ENCODE measurements at places on chromosomes 6 and 20.
A peak's percentile ranks its signal among the peaks of the same experiment; 100 is the strongest.

DNA sequence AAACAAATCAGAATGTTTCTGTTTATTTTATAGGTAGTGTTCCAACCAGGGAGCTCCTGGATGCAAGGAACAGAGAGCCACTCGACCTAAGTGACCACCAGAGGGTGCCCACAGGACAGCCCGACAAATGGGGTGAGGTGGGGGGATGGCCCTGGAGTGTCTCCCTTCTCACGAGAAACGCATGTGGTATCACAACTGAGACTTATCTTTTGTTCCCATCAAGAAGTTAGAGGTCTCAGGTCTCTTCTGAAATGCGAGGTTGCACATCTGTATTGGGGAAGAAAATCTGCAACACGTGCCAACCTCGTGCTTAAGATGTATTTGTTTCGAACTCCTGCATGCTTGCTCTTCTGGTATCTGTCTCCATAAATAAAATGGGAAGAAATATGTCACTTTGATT lies 104.0 kb downstream of the ISM1 start:
- no peaks in the 10 kb centered on the region for H3K36me3 ChIP-seq
- no peak for DNase-seq
- no peaks in the 10 kb centered on the region for H3K4me1 ChIP-seq
- H3K27ac ChIP-seq = no peak overlapping the region
- H3K4me3 ChIP-seq = no peak overlapping the region

GRCh38 chr6:54057058-54057457 lies 54.2 kb upstream of the MLIP start:
- DNase-seq = no peak
- H3K36me3 ChIP-seq = no peaks in the 10 kb centered on the region
- no peaks in the 10 kb centered on the region for H3K4me1 ChIP-seq
- no peaks in the 10 kb centered on the region for H3K27me3 ChIP-seq
- H3K27ac ChIP-seq = no peak overlapping the region
- no peak overlapping the region for H3K4me3 ChIP-seq

- no peak overlapping the region for H3K4me3 ChIP-seq
- peaks cover 90% of the 10 kb centered on the region for H3K36me3 ChIP-seq
- no peaks in the 10 kb centered on the region for H3K27me3 ChIP-seq
- H3K4me1 ChIP-seq = no peaks in the 10 kb centered on the region
- no peak for DNase-seq
Observed at GRCh38 chr20:25288291-25289181, 40.7 kb downstream of the PYGB start.

- no peaks in the 10 kb centered on the region for H3K27me3 ChIP-seq
- H3K27ac ChIP-seq = peak overlapping the region; percentile 32
- no peaks in the 10 kb centered on the region for H3K36me3 ChIP-seq
- peak overlapping the region; percentile 92 for H3K4me3 ChIP-seq
Observed at GRCh38 chr6:42979523-42980177, 669 bp upstream of the PEX6 start.

- no peaks in the 10 kb centered on the region for H3K27me3 ChIP-seq
- no peaks in the 10 kb centered on the region for H3K36me3 ChIP-seq
- DNase-seq = no peak
- H3K27ac ChIP-seq = no peak overlapping the region
- no peak overlapping the region for H3K4me3 ChIP-seq
- peaks cover 9% of the 10 kb centered on the region for H3K4me1 ChIP-seq
Observed at GRCh38 chr20:36881888-36882287, 6.0 kb downstream of the TLDC2 start.

DNA sequence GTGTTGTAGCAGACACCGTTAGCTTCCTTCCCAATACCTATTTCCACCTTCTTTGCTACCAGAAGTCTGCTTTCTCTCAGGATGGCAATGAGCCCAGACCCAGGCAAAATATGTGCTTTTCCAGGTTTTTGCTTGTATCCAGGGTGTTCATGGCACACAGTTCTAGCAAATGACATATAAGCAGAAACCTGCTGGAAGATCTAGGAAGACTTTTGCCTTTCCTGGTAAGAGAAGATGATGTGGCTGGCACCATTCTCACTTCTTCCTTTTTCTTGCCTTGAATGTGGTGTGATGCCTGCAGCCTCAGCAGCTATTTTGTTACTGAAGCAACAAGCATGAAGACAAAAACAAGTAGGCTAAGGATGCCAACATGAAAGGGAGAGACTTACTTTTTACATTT lies 19.2 kb upstream of the TBC1D22B start:
- H3K27ac ChIP-seq = no peak overlapping the region
- H3K4me3 ChIP-seq = no peak overlapping the region
- no peaks in the 10 kb centered on the region for H3K36me3 ChIP-seq
- no peaks in the 10 kb centered on the region for H3K27me3 ChIP-seq
- DNase-seq = no peak

GRCh38 chr6:141562186-141562811 lies 570.4 kb upstream of the GJE1 start:
- no peak for DNase-seq
- no peak overlapping the region for H3K27ac ChIP-seq
- no peaks in the 10 kb centered on the region for H3K27me3 ChIP-seq
- H3K4me1 ChIP-seq = peaks cover 9% of the 10 kb centered on the region

- H3K36me3 ChIP-seq = no peaks in the 10 kb centered on the region
- no peak for DNase-seq
- H3K4me1 ChIP-seq = no peaks in the 10 kb centered on the region
- no peak overlapping the region for H3K27ac ChIP-seq
Observed at GRCh38 chr6:98687752-98688151, 146.6 kb upstream of the POU3F2 start.

DNA sequence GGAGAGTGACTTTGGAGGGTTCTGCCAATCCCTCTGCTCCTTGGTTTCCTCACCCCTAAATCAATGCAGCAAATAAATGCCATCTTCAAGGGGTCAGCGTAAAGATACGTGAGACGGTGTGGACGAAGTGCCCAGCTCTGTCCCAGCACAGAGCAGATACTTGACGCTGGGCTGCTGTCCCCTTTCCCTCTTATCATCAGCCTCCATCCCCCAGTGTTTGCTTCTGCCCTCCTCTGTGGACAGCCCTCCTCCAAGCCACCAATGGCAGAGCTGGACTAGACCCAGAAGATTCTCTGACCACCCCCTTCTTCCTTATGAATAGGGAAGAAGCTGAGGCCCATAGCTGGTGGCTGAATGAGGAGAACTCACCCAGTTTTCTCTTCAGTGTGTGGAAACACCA lies 17.7 kb upstream of the PI16 start:
- DNase-seq = no peak
- H3K27ac ChIP-seq = no peak overlapping the region
- no peaks in the 10 kb centered on the region for H3K4me1 ChIP-seq
- H3K4me3 ChIP-seq = no peak overlapping the region
- H3K36me3 ChIP-seq = no peaks in the 10 kb centered on the region
- no peaks in the 10 kb centered on the region for H3K27me3 ChIP-seq

DNA sequence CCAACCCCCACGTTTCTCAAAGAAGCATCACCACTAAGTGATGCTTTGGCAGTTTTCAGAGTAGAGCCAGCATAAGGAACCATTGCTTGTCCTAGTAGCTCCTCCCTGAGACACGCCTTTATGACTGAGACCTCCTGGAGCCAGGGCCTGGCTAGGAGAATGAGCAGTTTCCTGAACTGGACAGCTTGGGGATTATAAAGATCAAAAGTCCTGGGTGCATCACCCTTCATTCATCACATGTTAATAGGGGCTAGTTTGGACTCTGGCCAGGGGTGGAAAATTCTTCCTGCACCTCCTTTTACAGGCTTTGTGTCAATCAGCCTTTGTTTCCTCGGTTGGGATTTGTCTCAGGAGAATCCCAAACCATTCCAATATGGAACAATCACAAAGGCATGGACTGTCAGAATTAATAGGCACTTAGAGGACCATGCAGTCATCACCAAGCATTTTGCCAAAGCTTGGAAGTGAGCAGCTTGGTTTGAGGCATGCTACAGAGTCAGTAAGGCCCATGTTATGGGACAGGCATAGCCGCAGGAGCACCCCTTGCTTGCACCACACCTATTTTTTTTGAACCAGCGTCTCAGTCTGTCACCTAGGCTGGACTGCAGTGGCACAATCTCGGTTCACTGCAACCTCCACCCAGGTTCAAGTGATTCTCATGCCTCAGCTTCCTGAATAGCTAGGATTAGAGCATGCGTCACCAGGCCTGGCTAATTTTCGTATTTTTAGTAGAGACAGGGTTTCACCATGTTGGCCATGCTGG lies 64.9 kb upstream of the TGM3 start:
- no peaks in the 10 kb centered on the region for H3K36me3 ChIP-seq
- no peak for DNase-seq
- no peak overlapping the region for H3K4me3 ChIP-seq
- no peaks in the 10 kb centered on the region for H3K27me3 ChIP-seq

DNA sequence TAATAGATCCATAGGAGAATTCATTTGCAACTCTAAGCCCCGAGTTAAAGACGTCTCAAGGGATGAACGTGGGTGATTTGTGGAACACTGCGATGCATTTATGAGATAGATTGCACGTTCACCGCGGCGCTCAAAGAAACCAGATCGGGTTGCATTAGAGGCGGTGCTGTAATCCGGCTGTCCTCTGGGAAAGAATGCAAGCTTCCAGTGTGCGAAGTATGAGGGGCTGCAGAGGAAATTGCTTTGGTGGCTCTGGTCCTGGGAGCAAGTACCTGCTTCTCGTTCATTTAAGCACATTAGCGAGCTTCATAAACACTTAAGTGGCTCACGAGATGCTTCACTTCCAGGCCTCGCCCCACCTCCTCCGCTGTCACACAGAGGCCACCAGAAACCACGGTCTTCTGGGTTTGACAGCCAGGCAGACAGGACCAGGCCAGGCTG lies 182.3 kb downstream of the CDH4 start:
- no peaks in the 10 kb centered on the region for H3K4me1 ChIP-seq
- no peak overlapping the region for H3K27ac ChIP-seq
- DNase-seq = no peak
- H3K36me3 ChIP-seq = no peaks in the 10 kb centered on the region
- no peaks in the 10 kb centered on the region for H3K27me3 ChIP-seq

GRCh38 chr6:118843685-118844390 lies 50.1 kb upstream of the ASF1A start:
- peaks cover 46% of the 10 kb centered on the region for H3K36me3 ChIP-seq
- no peaks in the 10 kb centered on the region for H3K27me3 ChIP-seq
- DNase-seq = no peak
- H3K4me1 ChIP-seq = no peaks in the 10 kb centered on the region
- no peak overlapping the region for H3K27ac ChIP-seq

DNA sequence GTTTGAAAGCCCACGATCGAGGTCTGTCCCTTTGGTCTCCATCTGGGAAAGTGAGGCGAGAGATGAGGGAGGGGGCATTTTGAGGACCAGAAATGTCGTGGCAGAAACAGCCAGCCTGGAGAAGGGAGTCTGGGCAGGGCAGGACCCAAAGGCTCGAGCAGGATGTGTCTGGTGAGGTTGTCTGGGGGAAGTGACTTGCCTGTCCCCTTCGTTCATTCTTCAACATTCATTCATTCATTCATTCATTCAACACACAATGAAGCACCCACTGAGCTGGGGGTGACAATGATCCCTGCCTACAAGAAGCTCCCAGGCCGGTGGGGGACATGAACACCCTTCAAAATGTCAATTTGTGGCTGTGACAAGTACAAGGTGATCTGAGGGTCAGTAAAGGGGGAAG lies 80.5 kb downstream of the CEBPB start:
- DNase-seq = peak; percentile 37
- H3K27ac ChIP-seq = peak overlapping the region; percentile 99
- H3K36me3 ChIP-seq = no peaks in the 10 kb centered on the region
- peaks cover 98% of the 10 kb centered on the region for H3K4me1 ChIP-seq

DNA sequence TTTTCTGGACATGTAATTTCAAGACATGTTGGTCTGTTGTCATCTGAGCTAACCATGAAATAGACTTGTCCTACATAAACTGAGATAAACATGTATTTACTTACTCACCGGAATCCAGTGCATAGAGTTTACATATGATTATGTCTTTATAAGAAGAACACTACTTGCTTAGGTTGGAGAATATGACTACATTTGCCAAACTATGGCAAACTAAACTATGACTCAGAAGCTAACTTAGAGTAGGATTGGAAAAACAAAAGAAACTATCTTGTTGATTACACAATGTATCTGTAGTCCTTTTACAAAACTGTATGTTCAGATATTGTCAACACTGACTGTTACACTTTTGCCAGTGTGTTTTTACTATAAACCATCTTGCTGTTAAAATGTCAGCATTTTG lies 113.3 kb downstream of the CRYBG1 start:
- H3K27me3 ChIP-seq = no peaks in the 10 kb centered on the region
- DNase-seq = no peak
- no peak overlapping the region for H3K27ac ChIP-seq
- H3K36me3 ChIP-seq = no peaks in the 10 kb centered on the region
- H3K4me1 ChIP-seq = peaks cover 18% of the 10 kb centered on the region

DNA sequence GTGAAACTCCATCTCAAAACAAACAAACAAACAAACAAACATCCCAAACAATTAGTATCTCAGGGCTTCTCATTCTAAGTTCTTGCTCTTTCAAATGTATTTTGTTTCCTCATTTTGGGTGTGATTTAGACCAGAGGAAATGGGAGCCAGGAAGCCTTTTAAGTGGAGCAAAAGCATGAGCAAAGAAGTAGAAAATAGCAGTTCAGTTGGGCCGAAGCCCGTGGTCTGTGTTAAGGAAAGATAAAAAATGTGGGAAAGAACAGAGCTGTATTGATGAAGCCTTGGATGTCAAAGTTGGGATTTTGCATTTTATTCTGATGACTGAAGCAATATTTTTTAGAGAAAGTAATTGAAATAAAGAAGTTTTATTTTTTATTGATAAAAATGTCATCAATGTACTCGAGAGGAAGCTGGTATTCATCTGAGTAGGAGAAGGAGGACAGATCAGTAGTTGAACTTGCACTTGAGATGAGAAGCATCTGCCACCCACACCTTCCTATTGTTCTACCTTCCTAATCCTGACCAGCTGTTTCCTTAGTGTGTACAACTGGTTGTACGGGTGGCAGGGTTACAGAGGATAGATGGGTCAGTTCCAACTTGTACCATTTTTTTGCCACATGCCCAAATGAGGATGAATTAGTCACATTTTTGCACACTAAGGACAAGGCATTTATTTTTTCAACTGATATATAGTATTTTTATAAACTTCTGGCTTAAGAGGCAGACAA lies 56.1 kb downstream of the KIAA0408 start:
- no peak overlapping the region for H3K27ac ChIP-seq
- H3K4me1 ChIP-seq = no peaks in the 10 kb centered on the region
- no peak overlapping the region for H3K4me3 ChIP-seq
- H3K27me3 ChIP-seq = no peaks in the 10 kb centered on the region
- H3K36me3 ChIP-seq = no peaks in the 10 kb centered on the region

DNA sequence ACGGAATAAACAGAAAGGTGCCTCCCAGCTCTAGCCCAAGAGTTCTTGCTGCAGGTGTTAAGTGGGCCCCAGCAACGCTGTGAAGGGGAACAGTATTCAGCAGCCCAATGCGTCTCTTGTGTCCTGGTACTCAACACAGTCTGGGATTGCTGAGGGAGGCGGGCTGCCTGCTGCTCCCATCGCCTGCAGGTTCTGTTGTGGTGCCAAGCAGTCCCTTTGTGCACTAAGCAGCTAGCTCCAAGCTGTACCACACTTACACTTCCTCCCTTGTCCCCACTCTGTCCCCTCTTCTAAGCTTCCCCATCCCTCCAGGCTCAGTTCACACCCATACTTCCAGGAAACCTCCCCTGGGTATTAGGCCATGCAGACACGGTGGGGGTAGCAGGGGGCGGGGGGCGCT lies 92.7 kb downstream of the AGPAT4 start:
- no peaks in the 10 kb centered on the region for H3K4me1 ChIP-seq
- no peak for DNase-seq
- H3K27ac ChIP-seq = no peak overlapping the region

GRCh38 chr6:30565772-30566171 lies 5.5 kb upstream of the ABCF1 start:
- H3K27me3 ChIP-seq = no peaks in the 10 kb centered on the region
- H3K27ac ChIP-seq = no peak overlapping the region
- peaks cover 9% of the 10 kb centered on the region for H3K4me1 ChIP-seq
- H3K4me3 ChIP-seq = no peak overlapping the region
- no peak for DNase-seq
- peaks cover 11% of the 10 kb centered on the region for H3K36me3 ChIP-seq

- no peak overlapping the region for H3K4me3 ChIP-seq
- no peak overlapping the region for H3K27ac ChIP-seq
- no peaks in the 10 kb centered on the region for H3K36me3 ChIP-seq
- no peak for DNase-seq
Observed at GRCh38 chr6:95917034-95917433, 98.7 kb upstream of the FUT9 start.

Measured in CD14-positive monocyte (primary cell).